Nephron progenitor cell (in vitro differentiated cells): ENCODE measurements at places on chromosomes 3 and 15.

DNA sequence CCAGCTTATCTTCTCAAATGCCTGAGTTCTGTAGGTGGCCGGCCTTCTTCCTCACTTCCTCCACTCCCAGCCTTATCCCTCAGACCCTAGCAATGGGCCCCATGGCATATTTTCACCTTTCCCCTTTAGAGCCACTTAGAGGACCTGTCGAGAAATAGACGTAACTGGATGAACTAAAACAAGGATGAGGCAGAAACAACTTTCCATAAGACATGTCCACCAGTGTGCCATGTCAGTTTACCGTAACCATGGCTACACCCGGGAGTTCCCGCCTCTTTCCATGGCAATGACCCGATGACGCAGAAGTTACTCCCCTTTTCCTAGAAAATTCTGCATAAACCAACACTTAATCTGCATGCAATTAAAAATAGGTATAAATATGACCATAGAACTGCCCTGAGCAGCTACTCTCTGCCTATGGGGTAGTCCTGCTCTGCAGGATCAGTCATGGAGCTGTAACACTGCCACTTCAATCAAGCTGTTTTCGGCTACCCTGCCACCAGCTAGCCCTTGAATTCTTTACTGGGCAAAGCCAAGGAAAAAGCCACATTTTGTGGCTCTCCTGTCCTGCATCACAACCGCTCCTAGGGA lies 55.1 kb upstream of the ZBTB38 start:
- DNase-seq = no peak

DNA sequence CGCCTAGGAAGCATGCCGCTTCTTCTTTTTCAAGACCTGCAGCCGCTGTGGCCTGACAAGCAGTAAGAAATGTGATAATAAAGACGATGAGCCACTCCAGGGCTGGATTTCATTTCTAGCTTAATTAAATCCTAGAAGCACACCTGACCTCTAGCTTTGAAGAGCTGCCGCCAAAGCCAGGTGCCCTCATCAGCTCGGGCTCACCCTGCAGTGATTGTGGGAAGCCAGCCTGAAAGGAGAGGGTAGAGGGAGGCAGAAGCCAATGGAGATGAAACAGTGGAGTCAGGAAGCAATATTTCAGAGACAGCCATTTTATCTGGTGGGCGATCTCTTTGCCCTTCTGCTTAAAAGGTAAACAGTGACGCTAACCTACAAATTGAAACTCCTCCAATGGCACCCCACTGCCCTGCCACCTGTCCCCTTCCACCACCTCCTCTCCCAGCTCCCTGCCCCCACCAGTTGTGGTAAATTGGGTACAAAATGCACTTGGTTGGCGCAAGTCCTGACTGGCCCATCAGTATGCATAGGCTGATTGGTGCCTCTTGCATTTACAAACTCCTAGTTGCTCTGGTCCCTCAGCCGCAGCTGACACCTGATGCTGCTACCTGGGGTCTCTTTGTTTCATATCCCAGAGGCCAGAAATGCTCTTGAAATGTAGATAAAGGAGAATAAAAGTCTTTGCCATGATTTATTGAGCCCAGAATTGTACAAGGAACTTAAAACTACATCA lies 385.3 kb downstream of the PDCD6IP start:
- no peak for DNase-seq

DNA sequence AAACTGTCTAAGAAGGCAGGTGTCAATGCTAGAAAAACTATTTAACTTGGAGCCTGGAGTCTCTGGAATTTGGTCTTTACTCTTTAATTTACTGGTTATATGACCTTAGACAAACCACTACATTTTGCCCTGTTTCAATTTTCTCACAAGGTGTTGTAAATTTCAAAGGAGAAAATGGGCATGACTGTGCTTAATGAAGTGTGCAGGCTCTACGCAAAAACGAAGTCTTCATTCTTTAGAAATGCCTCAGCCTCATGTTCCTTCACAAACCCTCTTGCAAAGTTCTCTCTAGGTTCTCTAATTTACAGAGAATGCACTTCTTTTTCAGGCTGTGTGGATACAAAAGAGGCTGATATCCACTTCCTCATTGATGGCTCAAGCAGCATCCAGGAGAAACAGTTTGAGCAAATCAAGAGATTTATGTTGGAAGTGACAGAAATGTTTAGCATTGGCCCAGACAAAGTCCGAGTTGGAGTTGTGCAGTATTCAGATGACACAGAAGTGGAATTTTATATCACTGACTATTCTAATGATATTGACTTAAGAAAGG lies 39.1 kb downstream of the COL6A5 start:
- no peak for DNase-seq

DNA sequence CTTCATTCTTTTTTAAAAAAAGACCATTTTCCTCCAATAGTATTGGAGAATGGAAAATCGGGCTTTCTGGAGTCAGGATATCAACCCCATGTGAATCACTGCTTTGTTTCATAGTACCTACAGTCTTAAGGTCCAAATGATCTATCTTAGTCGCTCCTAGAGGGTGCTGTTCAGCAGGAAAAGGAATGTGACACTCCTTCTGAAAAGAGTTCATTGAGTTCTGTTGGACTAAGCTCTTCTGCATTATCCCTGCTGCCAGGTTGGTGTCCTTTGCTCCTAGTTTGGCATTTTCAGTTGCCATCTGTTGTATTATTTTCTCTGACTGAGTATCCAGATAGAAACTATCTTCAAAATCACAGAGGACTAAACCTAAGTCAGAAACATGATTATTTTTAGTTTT lies 57.2 kb downstream of the POLQ start:
- no peak for DNase-seq

DNA sequence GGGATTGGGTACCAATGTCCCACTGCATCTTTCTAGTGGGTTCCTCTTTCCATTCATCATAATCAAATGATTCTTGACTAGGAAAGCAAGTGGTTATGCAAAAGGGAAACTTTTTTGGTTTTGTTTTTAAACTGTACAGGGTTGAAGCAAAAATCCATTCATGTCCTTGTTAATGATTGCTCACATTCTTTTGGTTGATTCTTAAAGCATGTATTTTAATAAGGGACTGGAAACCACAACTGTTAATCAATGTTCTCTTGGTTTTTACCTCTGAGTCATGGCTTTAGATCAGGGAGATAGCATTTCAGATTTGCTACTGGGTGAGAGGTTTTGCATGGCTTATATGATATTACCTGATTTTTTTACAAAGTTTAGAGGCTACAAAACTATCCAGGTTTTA lies 371.7 kb upstream of the RGMA start:
- no peak for DNase-seq

DNA sequence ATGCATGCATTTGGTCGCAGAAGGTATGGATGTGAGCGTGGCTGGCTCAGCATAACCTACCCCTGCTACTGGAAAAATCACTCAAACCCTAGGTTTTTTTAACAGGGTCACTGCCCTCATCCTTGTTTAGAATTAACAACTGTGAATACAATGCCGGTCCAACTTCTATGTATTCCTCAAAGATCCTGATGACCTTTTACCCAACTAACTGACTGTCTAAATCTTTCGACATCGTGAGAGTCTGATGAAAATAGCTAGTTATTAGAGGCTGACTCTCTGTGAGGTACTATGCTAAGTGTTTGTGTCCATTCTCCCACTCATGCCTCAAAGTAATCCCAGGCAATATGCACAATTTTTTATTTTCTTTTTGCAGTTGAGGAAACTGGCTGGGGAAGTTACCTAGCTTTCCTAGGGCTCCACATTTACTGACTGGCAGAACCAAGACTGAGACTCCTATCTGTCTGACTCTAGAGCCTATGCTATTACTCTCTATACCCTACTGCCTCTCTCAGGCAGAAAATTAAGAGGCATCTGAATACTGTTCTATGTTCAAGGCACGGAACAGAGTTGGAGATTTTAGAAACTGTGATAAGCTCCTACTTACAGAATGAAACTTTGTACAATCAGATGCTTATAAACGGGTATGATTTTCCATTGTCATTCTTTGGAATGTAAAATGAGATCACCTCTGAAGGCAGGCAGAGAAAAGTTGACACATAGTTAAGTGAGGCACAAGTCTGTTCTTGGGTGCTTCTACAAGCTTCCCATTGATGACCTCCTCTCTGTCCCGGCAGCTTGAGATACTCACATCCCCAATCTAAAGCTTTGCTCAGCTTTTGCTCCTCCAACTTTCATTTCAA lies 56.4 kb downstream of the FILIP1L start:
- no peak for DNase-seq

DNA sequence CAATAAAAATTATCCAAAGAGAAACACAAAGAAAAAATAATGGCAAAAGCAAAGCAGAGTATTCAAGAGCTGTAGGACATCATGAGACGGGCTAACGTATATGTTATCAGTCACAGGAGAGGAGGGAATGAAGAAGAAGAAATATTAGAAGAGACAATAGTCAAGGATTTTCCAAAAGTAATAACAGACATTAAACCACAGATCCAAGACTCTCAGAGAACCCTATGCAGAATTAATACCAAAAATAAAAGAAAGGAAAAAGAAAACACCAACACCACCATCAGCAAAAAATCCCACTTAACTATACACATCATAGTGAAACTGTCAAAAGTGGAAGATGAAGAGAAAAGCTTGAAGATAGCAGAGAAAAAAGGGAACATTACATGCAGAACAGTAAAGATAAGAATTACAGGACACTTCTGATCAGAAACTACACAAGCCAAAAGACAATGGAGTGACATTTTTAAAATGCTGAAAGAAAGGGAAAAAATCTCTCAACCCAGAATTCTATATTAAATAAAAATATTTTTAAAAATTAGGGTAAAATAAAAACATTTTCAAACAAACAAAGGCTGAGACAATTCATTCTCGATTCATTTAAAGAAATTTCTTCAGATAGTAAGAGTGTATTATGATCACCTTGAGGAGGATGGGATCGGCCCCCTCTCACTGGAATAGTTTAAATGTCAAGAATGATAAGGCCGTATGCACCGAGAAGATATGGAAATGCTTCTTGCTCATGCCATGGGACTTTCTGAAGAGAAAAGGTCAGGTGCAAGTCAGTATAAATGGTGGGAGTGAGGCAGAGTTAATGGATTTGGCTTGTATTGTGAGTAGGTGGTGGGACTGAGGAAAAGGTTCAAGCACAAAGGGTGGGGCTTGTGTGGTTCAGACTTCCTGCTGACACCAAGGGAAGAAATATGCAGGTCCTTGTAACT lies 28.5 kb downstream of the TM2D3 start:
- DNase-seq = no peak
